ENCODE measurements at places on chromosomes 11 and 22.

DNA sequence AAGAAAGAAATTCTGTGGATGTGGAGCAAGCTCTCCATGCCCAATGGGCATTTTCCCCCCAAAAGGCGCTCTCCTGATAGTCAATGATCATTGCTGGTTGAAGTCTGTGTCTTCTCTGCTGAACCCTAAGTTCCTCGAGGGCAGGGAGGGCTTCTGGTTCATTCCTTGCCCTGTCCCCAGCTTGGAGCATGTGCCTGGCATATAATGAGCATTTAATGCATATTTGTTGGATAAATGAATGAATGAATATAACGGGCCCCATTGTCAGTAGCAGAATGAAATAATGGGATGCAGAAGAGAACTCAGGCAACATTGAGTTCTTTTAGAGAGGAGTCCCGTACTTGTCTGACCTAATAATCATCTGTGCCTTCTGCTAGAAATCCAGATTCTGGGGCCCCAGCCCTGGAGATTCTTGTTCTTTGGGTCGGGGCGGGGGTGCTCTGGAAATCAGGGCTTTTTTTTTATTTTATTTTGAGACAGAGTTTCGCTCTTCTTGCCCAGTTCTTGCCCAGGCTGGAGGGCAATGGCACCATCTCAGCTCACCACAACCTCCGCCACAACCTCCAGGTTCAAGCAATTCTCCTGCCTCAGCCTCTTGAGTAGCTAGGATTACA lies 64.4 kb downstream of the CD82 start:
- DNase-seq = no peak

GRCh38 chr11:83278351-83278750 lies 7.8 kb downstream of the CCDC90B start:
- no peak for DNase-seq

GRCh38 chr11:3104051-3104714 lies 47.0 kb upstream of the CARS1 start:
- DNase-seq = no peak

DNA sequence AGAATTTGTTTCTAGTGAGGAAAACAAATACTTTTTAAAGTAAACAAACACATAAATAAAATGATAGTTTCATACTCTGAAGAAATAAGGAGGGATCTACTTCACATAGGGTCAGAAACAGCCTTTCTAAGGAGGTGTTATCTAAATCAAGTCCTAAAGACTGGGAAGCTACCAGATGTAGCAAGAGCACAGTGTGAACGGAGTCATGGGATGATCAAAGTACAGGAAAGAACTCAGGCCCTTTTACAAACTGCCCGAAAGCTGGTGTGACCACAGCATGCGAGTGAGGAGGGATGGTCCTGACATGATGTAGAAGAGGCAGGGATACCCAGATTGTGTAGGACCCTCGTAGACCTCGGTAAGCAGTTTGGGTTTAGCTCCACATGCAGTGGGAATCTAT lies 102.8 kb downstream of the ARHGAP32 start:
- no peak for DNase-seq

DNA sequence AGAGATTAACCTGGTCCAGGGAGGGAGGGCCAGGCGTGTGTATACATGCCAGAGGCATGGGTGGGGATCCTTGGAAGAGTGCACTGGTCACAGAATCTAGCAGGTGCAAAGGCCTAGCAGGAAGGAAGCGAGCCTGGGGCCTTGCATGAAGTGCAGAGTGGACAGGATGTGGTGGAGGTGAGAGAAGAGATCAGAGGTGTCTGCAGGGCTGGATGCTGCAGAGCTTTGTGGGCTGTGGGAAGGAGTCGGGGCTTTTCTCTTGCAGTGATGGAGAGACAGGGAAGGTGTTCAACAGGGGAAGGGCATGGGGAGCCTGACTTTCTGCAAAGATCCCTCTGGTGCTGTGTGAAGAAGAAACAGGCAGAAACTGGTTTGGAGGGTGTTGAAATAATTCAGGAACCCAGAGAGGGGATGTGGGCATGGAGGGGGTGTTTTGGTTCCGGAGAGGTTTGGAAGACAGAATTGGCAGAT lies 2.5 kb upstream of the TPST2 start:
- DNase-seq = no peak

Measured in stimulated activated CD4-positive, alpha-beta T cell treated with anti-CD3 and anti-CD28 coated beads, Interleukin-1b, Interleukin-23, amount 100 ng/mL, for 1 hour (primary cell).